Left cardiac atrium (tissue), 4 donors: ENCODE measurements at places on chromosomes 1 and 21.
A peak's percentile ranks its signal among the peaks of the same experiment; 100 is the strongest.

GRCh38 chr1:110976089-110976488 is 12.4 kb upstream of the LRIF1 start:
- no peak for DNase-seq

DNA sequence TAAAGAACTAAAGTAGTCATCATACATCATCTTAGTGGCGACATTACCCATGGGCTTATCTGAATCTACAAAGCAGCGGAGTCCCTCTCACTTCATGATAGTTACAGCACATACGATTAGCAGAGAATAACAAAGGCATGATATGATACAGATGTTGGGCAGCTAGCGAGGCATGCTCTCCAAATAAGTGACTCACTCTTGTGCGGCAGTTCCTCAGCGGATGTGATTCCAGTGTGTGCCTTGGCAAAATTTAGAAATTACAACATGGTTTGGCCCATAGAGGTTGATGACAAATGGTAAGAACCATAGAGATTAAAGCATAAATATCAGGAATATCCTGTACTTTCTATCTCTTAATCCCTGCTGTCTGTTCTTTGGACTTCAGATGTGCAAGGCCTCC is 48.1 kb upstream of the PAXBP1 start:
- peak; percentile 49 for DNase-seq

DNA sequence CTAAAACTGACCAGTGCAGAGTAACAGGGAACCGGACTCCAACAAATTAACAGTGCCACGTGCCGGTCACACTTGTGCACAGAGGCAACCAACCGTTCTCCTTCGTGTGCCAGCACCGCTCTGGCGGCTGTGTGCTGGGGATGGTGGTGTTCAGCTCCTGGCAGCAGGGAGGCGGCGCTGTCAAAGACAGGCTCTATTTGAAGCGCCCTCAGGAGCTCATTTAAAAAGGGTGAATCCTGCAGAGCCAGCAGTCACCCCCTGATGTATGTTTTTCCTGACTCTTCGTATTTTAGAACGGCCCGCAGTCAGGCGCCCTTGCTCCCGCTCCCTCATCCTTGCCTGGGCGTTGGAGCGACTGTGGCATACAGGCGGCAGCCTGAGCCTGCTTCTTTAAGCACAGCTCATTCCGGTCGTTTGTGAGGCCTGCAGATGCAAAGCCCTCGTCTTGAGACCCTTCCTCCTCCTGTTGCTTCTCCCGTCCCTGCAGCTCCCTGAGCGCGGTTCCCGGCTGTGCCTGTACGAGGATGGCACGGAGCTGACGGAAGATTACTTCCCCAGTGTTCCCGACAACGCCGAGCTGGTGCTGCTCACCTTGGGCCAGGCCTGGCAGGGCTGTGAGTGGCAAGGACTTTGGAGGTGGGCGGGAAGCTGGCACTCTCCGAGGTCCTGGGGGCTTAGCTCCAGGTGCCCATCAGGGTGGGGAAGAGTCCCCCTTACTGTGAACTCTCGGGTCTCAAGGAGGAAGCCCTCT is 1.1 kb downstream of the DFFB start:
- no peak for DNase-seq

GRCh38 chr1:13585612-13585991 is 2.0 kb downstream of the PDPN start:
- DNase-seq = no peak

DNA sequence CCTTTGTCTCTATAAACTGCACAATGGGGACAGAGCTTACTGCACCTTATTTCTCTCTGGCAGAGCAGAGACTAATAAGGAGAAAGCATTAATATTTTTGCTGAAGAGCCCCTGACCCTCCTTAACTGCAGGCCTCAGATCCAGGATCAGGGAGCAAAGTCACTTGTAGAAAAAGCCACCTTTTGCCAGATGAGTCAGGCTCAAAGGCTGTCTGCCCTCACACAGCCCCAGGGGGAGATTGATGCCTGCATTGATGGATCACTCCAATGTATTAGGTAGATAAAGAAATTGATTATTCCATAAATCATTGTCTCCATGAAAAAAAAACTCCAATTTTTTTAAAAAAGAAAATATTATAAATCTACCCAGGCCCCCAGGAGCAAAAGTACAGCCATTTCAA is 15.8 kb downstream of the GRIK3 start:
- DNase-seq = no peak

GRCh38 chr1:221087919-221088318 is 208.7 kb downstream of the HLX start:
- no peak for DNase-seq

DNA sequence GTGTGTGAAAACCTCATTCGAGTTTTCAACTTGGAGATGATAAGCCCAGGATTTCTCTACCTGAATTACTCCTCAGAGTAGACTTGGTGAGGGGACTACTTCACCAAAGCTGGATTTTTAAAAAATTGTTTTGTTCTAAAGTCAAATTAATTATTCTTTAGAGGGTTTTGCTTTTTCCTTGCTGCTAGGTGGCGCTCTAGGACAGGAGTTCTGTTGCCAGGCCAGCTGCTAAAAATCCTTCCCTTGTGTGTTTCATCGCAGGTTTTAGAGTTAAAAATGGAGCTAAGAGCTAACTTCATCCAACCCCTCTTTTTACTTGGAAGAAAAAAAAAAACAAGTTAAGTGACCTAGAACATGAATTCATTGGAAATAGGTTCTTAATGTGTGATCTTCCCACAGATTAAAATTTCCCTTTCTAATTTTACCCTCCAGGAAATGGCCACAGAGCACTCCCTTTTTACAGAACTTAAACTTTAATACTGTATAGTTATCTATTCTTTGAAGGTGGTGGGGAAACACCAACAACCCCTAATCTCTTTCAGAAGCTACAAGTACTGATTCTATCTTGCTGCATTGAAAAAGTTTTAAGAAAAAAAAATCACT is 36.7 kb upstream of the FAM163A start:
- peak; percentile 58 for DNase-seq

GRCh38 chr1:88998716-88999115 is 6.3 kb upstream of the KYAT3 start:
- no peak for DNase-seq

DNA sequence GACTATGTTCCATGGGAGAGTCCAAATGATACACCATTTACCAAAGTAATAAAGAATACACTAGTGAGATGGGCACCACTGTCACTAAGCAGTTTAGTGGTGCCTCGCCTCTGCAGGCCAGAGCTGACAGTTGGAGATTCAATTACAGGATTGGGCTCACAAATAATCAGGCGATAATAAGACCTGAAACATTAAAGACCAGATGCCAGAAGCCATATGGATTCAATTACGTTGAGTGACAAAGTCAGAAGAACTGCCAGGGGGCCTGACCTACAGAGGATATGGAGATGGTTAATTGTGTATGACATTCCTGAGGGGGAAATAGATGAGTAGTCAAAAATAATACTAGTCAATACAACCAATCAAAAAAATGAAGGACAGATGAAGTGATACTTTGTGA is 65.2 kb upstream of the ST6GALNAC5 start:
- no peak for DNase-seq

DNA sequence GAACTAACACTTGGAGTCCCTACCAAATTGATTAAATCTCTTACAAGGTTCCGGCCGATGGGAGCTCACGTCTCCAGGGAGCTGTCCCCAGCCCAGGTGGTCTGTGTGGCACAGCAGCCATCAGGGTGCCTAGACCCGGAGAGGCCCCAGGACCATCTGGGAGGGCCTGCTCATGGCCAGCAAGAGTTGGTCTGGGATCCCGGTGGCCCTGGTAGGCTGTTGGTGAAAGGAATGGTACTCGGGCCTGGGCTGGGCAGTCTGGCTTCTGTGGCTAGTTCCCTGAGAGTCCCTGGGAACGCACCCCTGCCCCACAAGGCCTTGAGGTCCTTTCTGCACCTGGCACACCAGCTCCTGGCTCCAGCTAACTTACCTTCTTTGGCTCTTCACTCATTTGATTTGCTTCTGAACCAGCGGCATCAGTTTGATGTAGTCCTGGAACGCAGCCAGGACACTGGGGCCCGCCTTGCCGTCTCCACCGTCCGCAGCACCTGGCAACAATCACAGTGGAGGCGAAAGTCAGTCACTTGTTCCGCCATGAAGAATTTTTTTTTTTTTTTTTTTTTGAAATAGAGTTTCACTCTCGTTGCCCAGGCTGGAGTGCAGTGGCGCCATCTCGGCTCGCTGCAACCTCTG is 62.5 kb downstream of the SCCPDH start:
- no peak for DNase-seq

- DNase-seq = no peak
Measured at GRCh38 chr1:63908016-63908415, 134.2 kb downstream of the ROR1 start.

- no peak for DNase-seq
Measured at GRCh38 chr1:206954459-206955342, 8.4 kb upstream of the PIGR start.

DNA sequence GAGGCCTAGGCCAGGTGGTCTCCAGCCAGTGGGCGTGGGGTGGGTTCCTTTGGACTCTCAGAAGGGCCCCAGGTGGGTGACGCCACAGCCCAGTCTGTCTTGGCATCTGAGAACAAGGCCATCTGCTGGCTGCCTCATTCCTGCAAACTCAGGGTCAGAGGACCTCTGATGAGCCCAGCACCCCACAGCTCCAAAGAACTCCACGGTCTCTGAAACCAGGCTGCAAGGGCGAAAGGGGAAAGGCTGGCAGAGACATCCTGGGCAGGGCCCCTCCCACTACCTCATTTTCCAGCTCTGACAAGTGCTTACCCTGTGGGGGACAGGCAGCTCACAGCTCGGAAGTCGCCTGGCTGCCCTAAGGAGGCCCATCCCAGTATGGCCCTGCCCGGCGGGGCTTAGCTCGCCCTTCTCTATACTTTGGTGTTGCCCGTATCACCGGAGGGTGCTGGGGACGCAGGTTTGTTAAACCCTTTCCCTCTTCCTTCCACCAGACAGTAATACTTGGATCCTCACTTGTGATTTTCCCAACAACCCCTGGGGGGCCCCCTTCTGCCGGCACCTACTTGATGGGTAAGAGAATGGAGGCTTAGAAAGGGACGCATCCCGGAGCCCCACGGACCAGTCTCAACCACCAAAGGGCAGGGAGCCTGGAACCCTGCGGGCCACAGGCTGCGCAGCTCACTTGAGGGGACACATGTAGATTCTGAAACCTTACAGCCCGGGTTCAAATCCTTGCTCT is 10.9 kb upstream of the EDN2 start:
- no peak for DNase-seq

DNA sequence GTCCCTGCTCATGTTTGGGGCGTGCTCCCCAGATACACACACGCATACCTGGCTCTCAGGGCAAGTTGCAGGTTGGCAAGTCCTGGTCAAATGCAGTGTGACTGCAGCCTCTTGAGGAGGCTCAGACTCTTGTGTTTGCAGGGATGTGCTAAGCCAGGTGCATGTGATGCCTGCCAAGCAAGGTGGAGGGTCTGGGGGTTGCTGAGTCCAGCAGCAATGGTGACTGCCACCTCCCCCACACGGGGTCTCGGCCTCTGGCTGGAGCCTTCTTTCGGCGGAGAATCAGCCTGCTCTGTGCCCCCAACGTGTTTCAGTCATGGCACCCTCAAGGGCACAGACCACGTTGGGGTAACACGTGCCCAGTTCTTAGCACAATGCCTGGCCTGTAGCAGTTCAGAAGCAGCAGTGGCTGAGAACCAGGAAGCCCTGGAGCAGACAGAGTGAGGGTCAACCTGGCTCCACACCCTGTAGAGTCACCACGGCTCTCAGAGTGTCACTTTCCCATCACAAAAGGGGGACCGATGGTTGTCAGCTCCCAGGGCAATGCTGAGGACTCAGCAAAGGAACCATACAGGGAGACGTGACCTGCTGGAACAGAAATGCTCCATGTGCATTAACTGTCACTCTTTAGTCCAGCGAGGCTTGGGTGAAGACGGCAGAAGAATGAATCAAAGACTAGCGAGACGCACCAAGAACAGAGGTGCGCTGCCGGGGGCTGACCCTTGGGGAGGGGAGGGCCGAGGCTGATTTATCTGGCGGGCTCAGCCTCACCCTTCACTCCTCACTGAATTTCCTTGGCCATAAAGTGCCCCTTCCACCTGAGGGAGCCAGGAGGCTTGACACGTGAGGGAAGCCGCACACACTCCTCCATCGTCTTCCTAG is 109.0 kb downstream of the PGBD5 start:
- DNase-seq = no peak

DNA sequence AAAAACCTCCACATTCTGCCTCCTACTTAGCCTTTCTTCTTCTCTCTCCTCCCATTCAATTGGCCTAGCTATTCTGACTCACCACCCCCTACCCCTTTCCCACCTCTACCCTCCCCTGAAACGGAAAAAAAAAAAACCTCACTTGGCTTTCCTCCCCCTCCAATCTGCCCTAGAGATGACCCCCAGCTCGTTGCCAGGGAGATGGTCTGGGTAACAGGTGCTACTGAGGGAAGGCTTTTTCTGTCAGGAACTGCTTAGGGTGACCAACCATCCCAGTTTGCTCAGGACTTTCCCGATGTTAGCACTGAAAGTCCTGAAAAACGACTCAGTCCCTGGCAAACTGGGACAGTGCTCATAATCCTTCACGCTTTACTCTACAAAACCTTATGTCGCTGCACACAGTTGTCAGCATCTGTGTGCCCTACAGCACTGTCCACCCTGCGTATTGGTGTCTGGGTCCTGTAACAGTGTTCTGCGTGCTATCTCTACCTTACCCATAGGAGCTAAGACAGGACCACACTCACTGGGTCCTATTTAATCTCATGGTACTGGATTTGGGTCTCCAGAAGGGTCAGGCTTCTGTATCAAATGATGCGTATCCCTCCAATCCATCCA is 7.7 kb upstream of the CADM3 start:
- no peak for DNase-seq

- DNase-seq = no peak
Measured at GRCh38 chr21:28789523-28789922, 203.2 kb downstream of the LTN1 start.
